ENCODE measurements at places on chromosomes 12 and 14. TPM values are rescaled to one million over a fixed set of nuclear protein-coding genes. Genes with fewer than 3 reads are reported as not detected.

- no peak overlapping the region for H3K4me3 ChIP-seq
- no peaks in the 10 kb centered on the region for H3K36me3 ChIP-seq
- no peaks in the 10 kb centered on the region for H3K4me1 ChIP-seq
- no peak for DNase-seq
- no peaks in the 10 kb centered on the region for H3K27me3 ChIP-seq
Measured at GRCh38 chr14:92529903-92530302, 16.3 kb downstream of the RIN3 start.

- no peak overlapping the region for H3K27ac ChIP-seq
Measured at GRCh38 chr12:47935184-47935583, 28.2 kb upstream of the TMEM106C start.

DNA sequence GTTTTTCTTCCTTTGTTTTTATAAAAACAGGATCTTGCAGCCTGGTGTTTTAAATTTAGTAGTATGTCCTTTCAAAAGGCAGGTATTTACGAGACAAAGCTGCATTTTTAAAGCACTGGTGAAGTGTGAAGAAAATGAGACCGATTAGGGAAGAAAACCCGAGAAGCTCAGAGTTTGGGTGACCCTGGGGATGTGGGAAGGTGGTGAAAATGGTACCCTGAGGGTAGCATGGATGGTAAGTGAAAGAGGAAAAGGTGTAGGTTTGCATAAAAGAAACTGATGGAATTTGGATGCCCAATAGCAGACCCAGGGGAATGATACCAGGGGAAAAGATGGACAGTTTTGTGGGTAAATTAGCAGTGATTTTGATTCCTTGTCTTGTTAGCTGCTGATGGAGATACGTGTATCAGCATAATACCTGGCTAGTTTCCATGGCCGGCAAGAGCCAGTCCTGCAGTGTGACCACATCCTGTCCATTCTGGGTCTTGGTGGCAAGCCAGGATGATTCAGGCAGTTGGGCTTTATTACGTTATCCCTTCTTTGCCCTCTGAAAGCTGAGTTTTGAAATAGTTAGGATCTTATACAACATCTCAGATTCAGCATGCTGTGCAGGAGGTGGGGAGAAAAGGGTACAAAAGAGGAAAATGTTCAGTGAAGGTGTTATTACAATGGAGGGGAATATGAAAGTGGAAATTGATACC is 8.9 kb downstream of the BICD1 start:
- no peaks in the 10 kb centered on the region for H3K27me3 ChIP-seq
- DNase-seq: no peak
- H3K27ac ChIP-seq: no peak overlapping the region
- no peak overlapping the region for H3K4me3 ChIP-seq

GRCh38 chr14:20419419-20419818 is 6.1 kb upstream of the TEP1 start:
- peaks cover 26% of the 10 kb centered on the region for H3K4me1 ChIP-seq
- peak overlapping the region; percentile 87 for H3K27ac ChIP-seq
- H3K4me3 ChIP-seq: peak overlapping the region; percentile 40
- no peaks in the 10 kb centered on the region for H3K27me3 ChIP-seq
- DNase-seq: no peak

GRCh38 chr14:68217791-68218340 is 398.3 kb downstream of the RAD51B start:
- no peak overlapping the region for H3K4me3 ChIP-seq
- H3K36me3 ChIP-seq: peaks cover 7% of the 10 kb centered on the region
- no peaks in the 10 kb centered on the region for H3K27me3 ChIP-seq
- no peak overlapping the region for H3K27ac ChIP-seq
- no peak for DNase-seq

- H3K27ac ChIP-seq: no peak overlapping the region
- peaks cover 2% of the 10 kb centered on the region for H3K36me3 ChIP-seq
- H3K4me1 ChIP-seq: peaks cover 1% of the 10 kb centered on the region
- H3K4me3 ChIP-seq: no peak overlapping the region
- peaks cover 25% of the 10 kb centered on the region for H3K27me3 ChIP-seq
Measured at GRCh38 chr12:2284857-2285256, 232.1 kb downstream of the CACNA1C start.

- H3K27ac ChIP-seq: no peak overlapping the region
- H3K4me1 ChIP-seq: no peaks in the 10 kb centered on the region
- no peak overlapping the region for H3K4me3 ChIP-seq
Measured at GRCh38 chr14:30921305-30921704, 46.9 kb downstream of the COCH start.

GRCh38 chr12:110330544-110330943 is 49.5 kb downstream of the ATP2A2 start:
- peaks cover 1% of the 10 kb centered on the region for H3K4me1 ChIP-seq
- H3K27me3 ChIP-seq: no peaks in the 10 kb centered on the region
- peak overlapping the region; percentile 50 for H3K27ac ChIP-seq
- peaks cover 29% of the 10 kb centered on the region for H3K36me3 ChIP-seq
- no peak for DNase-seq
- no peak overlapping the region for H3K4me3 ChIP-seq

TMCC3 gene
- 15.9 TPM for total RNA-seq

OR4E2 gene
- total RNA-seq: not detected

METTL25 gene
- 15.0 TPM for total RNA-seq
